ENCODE measurements at places on chromosomes 16 and 17. TPM values are rescaled to one million over a fixed set of nuclear protein-coding genes. Genes with fewer than 3 reads are reported as not detected.

Gene CACNA1H
- 32.9 TPM for total RNA-seq

- DNase-seq: no peak
Observed at GRCh38 chr16:59909262-59909661, 1175.1 kb upstream of the GOT2 start.

- no peak for DNase-seq
Observed at GRCh38 chr16:73063854-73064211, 15.9 kb upstream of the ZFHX3 start.

DNA sequence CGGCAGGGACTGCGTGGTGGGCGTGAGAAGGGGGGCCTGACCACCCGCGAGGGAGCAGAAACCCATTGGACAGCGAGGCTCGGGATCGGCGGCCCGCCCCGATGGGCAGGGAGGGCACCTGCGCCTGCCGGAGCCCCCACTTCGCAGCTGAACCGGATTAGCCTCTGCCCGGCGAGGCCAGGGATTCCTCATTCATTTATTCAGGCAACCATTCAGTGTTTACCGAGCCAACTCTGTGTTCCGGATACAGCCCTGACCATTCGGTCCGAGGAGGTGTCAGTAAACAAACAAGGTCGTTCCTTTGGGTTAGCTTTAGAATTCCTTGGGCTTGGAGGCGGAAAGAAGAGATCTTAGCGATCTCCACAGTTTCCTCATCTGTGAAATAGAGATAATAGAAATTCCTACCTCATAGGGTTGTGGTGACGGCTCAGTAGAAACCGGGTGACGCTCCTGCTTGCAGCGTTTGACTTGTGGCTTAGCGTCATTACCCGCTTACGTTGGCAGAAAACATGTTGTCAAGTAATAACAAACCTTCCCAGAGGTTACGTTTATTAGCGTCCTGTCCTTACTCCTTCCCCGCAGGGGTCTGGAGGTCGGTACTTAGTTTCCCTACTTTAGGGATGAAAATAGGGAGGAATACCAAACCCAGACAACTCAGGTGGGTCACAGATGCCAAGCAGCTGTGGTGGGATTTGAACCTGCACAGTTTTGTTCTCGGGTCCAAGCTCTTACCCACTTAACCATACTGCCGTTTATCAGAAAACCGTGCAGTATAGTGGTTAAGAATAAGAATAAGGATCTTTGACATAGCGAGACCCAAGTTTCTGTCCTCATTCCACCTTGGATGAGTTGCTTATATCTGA lies 893 bp downstream of the POLR3E start:
- no peak for DNase-seq

Gene CD300H
- not detected for total RNA-seq

GRCh38 chr17:17725752-17726457 lies 44.6 kb downstream of the RAI1 start:
- no peak for DNase-seq

Gene CLEC18B
- not detected for total RNA-seq

DNA sequence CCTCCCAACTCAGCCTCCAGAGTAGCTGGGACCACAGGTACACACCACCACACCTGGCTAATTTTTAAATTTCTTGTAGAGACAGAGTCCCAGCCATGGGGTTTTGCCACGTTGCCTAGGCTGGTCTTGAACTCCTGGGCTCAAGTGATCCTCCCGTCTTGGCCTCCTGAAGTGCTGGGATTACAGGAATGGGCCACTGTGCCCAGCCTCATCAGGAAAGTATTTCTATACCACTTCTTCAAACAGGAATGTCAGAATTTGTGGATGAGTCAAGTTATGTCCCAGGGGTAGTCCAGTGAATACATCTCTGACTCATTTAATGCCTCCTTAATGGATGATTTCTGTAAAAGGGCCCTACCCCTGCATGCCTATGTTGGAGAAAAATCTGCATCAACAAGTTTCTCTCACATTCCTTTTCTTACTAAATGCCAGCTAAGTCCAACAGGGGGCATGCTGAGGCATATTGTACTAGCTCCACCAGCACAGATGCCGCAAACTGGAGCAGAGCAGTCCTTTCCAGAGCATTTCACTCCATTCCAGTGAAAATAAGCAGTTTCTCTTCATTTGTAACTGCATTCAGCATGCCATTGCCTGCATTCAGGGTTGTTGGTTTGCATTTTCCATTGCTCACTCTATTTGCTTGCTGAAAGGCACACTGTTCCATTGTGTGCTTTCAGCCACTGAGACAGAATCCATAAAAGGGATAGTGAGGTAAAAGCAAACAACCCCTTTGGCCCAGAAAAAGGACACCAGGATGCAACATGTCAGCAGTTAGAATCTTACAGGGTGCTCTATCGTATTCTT lies 5.3 kb upstream of the CAVIN1 start:
- peak; percentile 73 for DNase-seq

Gene SLC13A2
- 1.2 TPM for total RNA-seq

- no peak for DNase-seq
Observed at GRCh38 chr17:45034599-45034998, 16.8 kb downstream of the DCAKD start.

DNA sequence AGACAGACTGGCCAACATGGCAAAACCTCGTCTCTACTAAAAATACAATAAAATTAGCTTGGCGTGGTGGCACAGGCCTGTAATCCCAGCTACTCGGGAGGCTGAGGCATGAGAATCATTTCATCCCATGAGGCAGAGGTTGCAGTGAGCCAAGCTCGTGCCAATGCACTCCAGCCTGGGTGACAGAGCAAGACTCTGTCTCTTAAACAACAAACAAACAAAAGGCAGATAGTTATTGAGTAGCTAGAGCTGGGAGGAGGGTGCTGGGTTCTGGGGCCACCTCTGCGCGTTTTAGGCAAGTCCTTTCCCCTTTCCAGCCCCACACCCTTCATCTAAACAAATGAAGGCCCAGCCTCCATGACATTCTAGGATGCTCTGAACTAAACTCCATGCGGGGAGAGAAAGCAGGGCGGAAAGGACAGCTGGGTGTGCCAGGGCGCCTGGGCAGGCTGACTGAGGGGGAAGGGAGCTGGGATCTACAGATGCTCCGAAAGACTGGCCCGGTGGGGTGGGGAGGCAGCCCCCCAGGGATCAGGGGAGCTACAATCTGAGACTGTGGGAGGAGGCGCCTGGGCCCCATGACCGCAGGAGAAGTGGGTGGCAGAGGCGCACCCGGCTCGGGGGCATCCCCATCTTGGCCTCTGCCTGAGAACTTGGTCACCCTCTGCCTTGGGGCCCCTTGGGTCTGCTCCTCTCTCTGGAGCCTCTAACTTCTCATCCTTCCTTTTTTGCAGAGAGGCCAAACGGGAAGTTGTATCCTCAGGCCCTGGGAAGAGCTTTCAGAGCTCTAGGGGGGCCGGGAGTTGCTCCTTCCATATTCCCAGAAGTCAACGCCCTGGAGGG lies 910 bp downstream of the ITGAL start:
- no peak for DNase-seq

DNA sequence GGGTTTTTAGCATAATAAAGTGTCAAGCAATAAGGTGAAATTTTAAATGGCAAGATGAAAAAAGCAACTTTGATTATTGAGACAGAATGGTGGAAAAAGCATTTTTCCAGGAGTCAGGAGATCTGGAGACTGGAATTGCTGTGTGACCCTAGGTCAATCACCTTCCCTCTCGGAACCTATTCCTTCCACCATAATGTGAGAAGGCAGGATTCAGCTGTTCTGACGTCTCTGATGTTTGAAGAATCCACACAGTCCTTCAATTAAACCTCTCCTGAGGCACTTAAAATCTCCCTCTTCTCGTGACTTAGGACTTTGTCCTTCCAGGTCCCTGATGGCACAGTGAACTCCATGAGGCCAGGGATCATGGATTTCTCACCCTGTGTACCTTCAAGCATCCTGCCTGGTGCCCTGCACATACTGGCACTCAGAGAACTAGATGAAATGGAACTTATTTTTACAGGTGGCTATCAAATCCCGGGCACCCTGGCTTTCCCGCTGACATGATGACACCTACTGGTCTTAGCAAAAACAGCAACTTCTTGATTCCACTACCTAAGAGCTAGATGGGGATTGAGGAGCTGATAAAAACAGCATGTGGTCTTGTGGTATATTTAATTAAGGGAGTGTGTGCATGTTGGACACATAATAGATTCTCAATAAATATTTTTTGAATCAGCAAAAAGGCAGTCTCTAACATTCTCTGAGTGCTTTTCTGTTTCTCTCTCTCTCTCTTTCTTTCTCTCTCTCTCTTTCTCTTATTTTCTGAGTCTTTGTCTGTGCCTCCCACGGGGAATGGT lies 2.3 kb upstream of the CCDC182 start:
- peak; percentile 86 for DNase-seq

DNA sequence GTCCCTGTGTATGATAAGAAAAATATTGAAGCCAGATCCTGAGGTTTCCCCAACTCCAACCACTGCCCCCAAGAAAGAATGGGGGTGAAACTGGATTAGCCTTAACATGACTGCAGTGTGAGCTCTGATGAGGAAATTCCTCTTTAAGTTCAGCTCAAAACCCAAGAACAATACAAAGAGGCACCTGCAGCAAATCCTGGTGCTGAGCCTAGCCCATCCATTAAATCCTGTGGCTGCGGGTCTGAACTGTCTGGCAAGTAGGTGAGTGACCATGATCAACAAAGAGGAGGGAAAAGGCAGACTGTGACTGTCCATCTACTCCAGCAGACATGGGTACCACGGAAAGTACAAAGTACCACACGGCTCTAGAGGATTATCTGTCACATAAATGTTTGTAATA lies 64.2 kb downstream of the CREBBP start:
- no peak for DNase-seq

DNA sequence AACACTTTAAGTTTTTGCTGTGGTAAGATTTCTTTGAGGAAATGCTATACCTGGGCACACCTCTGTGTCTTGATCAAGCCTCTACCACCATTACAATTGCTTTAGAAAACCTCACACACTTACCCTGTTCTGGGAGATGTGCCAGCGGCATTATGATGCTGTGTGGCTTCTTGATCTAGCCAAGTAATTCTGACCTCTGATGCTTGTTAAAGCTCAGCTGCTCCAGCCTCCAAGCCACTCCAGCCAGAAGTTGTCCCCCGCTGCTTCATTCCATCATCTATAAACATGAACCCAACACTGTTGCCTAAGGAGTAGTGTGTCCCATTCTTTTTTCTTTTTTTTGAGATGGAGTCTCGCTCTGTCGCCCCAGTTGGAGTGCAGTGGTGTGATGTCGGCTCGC lies 60.1 kb downstream of the CYLD start:
- DNase-seq: no peak

Gene FAM171A2
- total RNA-seq: 0.95 TPM

Gene LRRC75A
- 1.6 TPM for total RNA-seq

DNA sequence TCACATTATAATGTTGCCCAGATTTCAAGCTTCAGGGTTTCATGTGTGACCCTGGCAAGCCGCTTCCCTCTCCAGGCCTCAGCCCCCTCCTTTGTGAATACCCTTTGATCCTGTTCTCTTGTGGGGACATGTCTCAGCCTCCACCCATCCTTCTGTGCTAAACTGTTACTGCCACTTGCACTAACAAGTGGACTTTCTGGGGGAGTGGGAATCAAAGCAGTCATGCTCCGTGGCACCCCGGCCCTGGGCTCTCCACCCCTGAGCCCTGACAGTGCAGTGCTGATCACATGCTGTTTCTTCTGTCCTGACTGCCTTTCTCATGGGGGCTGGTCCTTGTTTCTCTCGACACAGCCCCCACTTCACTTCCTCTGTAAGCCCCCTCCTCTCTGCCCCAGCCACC lies 9.7 kb upstream of the DCAF7 start:
- DNase-seq: no peak

GRCh38 chr17:80970044-80970761 lies 21.4 kb upstream of the CHMP6 start:
- DNase-seq: no peak

Gene FOXL1
- total RNA-seq: 0.49 TPM

Measured in lower leg skin (tissue), 4 donors.